RPMI8226 (cell line): ENCODE measurements at places on chromosomes 16 and 17.

- no peak for DNase-seq
These were observed 8.1 kb upstream of the TMEM100 start for GRCh38 chr17:55730808-55731207.

DNA sequence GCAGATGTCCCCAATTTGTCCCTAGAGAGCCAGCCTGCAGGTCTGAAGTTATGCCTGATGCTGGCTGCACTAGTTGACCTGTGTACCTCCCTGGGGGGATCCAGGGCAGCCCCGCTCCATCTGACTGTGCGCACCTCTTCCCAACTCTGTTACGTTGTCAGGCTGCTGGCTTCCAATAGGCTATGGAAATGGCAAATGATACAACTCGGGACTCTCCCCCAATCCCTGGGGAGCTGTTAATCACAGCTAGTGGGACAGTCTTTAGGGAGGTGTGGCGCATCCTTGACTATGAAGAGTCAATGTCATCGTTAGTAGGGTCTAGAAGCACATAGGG, 30.1 kb downstream of the GPRC5B start:
- DNase-seq = no peak

GRCh38 chr16:73711406-73712080, 585.1 kb upstream of the PSMD7 start:
- no peak for DNase-seq

GRCh38 chr17:64449545-64449944, 630 bp downstream of the MILR1 start:
- DNase-seq = no peak
